ENCODE measurements at places on chromosomes 2 and 18.
A peak's percentile ranks its signal among the peaks of the same experiment; 100 is the strongest.

DNA sequence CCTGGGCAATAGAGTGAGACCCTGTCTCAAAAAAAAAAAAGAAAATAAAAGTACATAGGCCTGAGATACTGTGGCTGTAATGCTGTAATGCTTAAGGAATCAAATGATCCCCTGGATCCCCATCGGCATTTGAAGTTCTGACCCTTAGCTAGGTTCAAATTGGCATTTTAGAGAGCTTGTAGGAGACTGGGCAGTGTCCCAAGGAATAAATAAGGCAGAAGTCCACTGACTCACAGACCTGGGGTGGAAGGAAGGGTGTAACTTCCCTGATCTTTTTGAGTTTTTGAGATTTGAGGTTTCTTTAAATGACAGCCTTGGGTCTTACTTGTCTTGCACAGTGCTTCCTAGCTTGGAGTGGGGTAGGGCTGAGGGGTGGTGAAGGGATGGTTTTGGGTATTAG lies 553.7 kb downstream of the SLC4A3 start:
- no peak for DNase-seq

- peak; percentile 86 for DNase-seq
Measured at GRCh38 chr2:72887740-72888437, 681 bp downstream of the SPR start.

DNA sequence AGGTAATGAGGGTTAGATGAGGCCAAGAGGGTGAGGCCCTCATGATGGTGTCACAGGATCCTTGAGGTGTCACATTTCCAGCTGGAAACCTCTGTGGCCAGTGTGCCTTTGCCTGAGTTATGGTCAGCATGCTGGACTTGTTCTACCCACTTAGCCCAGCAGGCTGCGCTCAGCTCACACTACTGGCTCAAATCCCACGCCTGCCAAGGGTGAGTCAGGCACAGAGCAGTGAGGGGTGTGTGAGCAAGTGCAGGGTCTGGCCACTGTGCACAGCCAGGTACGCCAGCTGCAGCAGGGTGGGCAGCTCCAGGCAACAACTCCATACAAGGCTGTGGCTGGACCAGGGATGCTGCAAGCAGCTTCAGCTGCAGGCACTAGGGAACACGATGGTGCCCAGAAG lies 616.6 kb upstream of the FSHR start:
- DNase-seq: peak; percentile 5

- no peak for DNase-seq
Measured at GRCh38 chr2:19355931-19356544, 2.4 kb downstream of the OSR1 start.

- DNase-seq: no peak
Measured at GRCh38 chr2:224645722-224646121, 60.6 kb upstream of the CUL3 start.

DNA sequence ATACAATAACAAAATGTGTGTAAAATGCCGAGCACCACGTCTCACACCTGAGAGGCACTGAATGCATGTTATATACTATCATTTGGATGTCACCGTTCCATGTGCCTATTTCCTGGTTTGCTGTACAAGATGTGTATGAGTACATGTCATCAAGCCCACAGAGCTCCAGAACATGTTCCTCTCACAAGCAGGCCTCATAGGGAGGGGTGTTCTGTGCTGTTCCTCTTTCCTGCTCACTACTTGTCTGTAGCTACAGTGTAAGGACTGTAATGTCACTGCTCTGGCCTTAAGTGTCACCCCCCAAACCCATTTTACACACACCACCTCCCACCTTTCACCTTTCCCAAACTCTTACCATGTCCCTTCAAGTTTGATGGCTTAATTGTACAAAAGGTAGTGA lies 1.8 kb downstream of the AFF3 start:
- peak; percentile 56 for DNase-seq

Measured in suppressor macrophage treated with lipopolysaccharide for 4 hours (primary cell).